ENCODE measurements at places on chromosomes 16 and 17. TPM values are rescaled to one million over a fixed set of nuclear protein-coding genes. Genes with fewer than 3 reads are reported as not detected.
A peak's percentile ranks its signal among the peaks of the same experiment; 100 is the strongest.

- no peak for DNase-seq
These were observed 321.3 kb downstream of the RBFOX1 start for GRCh38 chr16:7653746-7654461.

Gene SYNGR3
- 1.3 TPM for total RNA-seq

Gene TM4SF5
- total RNA-seq = 5.0 TPM

Gene TXNDC11
- 71.9 TPM for total RNA-seq

GRCh38 chr17:39754958-39755553 lies 17.3 kb downstream of the GRB7 start:
- DNase-seq = no peak

DNA sequence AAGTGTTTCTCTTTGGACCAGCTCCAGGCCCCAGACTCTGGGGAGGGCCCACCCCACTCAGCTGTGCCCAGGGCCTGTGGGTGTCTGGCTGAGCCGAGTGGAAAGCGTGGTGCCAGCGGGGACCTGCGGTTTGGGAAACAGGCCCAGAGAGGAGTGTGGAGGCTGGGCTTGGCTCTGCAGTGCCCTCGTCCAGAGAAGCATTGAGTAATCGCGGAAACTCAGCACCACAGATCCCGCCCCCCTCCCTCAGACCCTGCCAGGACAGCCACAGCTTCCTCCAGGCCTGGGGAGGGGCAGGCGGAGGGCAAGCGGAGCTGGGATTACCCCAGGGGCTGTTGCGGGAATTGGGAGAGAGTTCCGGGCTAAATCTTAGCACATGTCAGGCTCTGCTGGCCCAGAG lies 14.6 kb upstream of the PITPNA start:
- DNase-seq = peak; percentile 72

Gene HID1
- 29.9 TPM for total RNA-seq

GRCh38 chr16:9225527-9226316 lies 134.3 kb downstream of the HAPSTR1 start:
- DNase-seq = no peak

Gene ITGA2B
- total RNA-seq = 0.79 TPM

Gene KRT20
- 1,810 TPM for total RNA-seq

Gene MYOCD
- 9.4 TPM for total RNA-seq

DNA sequence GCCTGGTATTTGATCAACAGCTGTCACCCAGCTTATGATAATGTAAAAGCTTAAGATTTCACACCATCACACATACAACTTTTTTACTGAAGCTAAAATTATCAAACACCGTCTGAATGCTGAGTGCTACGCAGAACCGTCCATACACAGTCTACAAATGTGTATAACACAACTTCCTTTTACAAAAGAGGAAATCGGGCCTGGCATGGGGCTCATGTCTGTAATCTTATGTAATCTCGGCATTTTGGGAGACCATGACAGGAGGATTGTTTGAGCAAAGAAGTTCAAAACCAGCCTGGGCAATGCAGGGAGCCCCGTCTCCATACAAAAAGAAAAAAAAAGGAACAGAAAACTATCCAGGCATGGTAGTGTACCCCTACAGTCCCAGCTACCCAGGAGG lies 19.6 kb upstream of the QRICH2 start:
- peak; percentile 15 for DNase-seq

DNA sequence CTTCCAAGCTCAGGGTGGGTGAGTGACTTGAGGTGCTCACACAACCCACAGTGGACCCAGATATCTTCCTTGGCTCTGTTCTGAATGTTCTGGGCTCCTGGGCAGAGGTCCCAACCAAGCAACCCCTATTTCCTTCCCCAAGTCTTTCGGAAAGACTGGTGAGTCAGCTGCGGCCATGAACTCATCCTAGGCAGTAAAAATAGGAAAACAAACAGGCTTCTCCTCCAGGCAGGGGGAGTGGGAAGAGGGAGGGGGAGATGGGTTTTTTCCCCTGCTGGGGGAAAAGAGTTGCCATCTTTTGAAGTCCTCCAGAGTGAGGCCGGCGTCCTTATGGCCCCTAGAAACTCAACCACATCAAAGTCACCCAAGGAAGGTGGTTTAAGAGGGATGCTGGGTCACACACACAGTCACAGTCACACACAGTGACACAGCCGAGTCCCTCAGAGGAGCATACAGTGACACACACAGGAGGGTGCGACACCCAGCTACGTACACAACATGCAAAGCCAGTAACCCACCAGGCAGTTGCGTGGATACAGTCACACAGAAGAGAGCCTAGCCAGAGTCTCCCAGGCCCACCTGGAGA lies 16.0 kb upstream of the DLX4 start:
- no peak for DNase-seq

GRCh38 chr17:73910206-73910605 lies 266.0 kb upstream of the SDK2 start:
- DNase-seq = no peak

GRCh38 chr17:74677558-74678466 lies 34.9 kb downstream of the CD300LF start:
- peak; percentile 15 for DNase-seq

DNA sequence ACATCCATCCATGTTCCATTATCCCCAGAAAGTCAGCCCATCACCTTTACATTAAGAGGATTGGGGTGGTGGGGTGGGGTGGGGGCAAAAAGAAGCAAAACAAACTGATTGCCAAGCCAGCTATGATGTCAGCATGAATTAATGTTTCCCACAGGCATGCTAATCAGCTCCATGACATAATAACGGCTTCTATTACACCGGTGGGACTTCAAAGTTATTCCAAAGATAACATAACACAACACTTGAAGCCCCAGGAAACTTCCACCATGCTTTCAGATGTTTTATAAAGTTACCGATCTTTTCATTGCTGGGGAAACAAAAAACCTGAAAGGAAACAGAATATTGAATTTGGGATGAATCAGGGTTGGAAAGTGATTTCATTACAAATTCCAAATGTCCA lies 155.9 kb upstream of the IRX5 start:
- no peak for DNase-seq

- no peak for DNase-seq
These were observed 6.6 kb downstream of the UBE2I start for GRCh38 chr16:1316033-1316405.

Gene TMED6
- total RNA-seq = 18.1 TPM

- no peak for DNase-seq
These were observed 14.8 kb downstream of the CD7 start for GRCh38 chr17:82302568-82302963.

- DNase-seq = no peak
These were observed 80.6 kb downstream of the LMF1 start for GRCh38 chr16:890217-890616.

GRCh38 chr16:78069913-78070312 lies 29.5 kb upstream of the WWOX start:
- no peak for DNase-seq

DNA sequence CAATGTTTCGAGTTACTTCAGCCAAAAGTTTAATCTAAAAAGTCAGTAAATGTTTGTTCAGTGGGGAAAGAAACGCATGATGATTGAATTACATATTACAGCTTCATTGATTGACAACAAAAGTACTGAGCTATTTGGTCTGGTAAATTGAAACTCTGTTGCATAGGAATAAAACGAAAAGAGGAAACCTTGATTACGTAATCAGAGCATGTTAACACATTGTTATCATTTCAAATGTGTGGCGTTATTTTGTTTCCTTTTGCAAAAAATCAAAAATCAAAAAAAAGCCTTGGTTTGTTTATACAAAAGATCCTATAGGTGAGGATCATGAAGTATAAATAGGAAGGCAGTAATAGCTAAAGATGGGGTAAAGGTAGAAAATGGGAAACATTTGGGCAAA lies 19.5 kb upstream of the CA10 start:
- DNase-seq = no peak

DNA sequence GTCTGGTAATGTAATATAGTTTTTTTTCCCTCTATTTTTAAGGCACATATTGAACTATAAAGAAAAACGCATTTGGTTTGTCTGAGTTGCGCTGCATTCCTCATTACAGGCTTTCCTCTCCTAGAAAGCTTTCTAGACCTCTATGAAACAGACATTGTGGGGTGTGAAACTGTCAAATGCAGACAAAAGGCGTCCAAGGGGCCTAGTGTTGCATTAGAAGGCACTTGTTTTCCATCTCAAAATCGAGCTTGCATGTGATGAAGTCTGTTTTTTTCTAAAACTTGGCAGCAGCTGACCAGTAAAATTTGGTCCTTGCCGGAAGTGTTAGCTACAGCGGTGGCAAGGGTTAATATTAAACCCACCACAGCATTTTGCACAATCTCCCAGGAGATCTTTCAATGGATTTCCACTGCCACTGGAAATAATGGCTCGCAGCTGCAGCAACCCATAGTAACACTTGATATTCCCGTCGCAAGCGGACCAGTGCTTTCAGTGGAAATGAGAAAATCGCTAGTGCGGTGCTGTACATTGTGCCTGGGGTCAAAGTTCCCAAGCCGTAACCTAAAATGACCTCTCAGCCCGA lies 602.6 kb downstream of the KCNJ2 start:
- DNase-seq = no peak

GRCh38 chr17:73706858-73707257 lies 62.6 kb upstream of the SDK2 start:
- no peak for DNase-seq

Gene CD300E
- 0.53 TPM for total RNA-seq

DNA sequence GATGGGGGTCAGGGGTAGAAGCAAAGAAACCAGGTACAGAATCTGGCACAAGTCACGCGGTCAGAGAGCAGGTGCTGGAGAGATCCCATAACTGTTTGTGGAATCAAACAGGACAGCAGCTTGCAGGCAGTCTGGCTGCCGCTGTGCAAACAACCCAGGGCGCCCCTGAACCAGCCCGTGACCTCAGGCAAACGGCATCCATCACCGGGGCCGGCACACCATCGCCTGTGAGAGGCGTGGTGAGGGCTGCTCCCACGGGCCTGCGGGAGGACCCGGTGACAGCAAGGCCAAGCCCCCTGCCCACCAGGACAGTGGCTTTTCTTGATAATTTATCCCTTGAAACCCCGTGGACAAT lies 47.9 kb downstream of the CBFA2T3 start:
- DNase-seq = no peak

- DNase-seq = peak; percentile 24
These were observed 60.6 kb upstream of the TMEM97 start for GRCh38 chr17:28258347-28258887.

DNA sequence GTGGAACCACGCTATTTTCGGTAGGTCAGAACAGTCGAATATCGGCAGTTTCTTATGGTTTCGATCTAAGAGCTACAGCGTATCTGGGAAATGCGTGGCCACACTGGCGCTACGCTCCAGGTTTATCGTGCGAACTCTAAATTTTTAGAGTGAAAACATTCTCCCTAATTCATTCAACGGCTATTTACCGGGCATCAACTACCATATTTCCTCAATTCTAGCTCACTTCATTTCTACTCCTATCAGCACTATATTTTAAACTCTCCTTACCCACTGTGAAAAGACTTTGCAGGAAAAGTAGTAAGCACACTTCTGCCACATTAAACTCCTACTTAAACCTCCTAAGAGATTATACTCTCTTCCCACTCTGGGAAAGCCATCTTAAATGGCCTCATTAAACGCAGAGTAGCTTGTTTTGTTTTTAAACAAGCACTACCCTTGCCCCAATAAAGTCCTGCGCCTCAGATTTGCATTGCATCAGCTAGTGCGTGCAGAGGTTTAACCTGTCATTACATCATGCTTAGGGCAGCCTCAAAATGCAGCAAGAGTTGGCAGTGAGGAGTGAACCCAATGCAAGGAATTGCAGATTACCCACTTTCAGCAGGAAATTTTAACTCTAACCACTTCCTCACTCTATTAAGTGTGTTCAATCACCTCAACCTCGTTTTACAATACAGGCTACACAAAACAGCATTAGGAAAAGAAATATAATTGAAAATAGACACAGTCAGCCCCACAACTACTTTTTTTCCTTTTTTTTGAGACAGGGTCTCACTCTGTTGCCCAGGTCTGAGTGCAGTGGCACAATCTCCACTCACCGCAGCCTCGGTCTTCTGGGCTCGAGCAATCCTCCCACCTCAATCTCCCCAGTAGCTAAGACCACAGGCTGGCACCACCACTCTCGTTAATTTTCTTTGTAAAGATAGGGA lies 18.8 kb downstream of the SIAH1 start:
- DNase-seq = no peak

DNA sequence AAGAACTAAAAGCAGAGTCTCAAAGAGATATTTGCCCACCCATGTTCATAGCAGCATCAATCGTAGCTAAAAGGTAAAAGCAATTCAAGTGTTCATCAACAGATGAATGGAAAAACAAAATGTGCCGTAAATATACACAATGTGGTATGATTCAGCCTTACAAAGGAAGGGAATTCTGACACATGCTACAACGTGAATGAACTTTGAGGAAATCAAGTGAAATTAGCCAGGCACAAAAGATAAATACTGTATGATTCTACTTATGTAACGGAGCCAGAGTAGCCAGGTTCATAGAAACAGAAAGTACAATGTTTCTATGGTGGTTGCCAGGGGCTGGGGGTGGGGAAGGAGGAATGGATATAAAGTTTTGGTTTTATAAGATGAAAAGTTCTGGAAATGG lies 57.8 kb upstream of the IL34 start:
- DNase-seq = no peak

- no peak for DNase-seq
These were observed 66.1 kb upstream of the HS3ST4 start for GRCh38 chr16:25625620-25626019.

DNA sequence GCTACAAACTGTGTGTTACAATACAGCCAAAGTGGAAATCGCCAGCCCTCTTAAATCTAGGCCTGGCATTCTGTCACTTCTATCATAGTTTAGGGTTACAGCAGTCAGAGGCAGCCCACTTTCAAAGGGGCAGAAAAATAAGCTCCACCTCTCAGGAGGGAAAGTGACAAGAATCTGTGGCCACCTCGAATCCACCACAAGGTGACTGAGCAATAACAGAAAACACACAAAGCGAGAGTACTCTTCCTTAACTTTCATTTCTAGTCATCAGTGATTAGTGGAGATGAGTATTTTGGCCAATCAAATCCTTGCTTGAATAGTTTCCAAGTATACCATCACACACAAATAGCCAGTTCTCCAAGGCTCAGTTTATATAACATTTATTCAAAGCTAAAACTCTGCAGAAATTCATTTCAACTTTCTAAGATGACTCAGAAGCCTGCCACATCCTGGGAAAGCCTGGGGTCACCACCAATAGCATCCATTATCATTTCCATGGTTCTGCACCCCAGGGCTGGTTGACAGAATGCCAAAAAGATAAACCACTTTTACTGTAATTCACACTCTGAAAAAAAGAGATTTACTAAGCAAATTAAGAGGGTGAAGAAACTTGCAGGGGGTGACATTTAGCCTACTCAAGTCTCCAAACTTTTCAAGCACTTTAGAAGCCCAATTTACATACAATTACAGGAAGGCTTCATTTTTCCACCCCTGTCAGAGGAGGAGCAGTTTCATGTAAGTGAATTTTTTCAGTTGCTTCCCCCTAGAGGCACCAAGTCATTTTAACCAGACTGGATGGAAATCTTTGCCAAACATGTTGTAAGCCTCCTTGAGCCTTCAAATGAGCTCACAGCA lies 66.8 kb downstream of the SALL1 start:
- DNase-seq = no peak

Gene SLC13A2
- total RNA-seq = 14.9 TPM

GRCh38 chr17:55219934-55220333 lies 44.8 kb upstream of the HLF start:
- no peak for DNase-seq

Gene PLA2G15
- total RNA-seq = 13.5 TPM

Gene CD300C
- total RNA-seq = 1.7 TPM

GRCh38 chr17:69090365-69090764 lies 29.6 kb upstream of the ABCA9 start:
- DNase-seq = no peak

- no peak for DNase-seq
These were observed 437.6 kb downstream of the MAF start for GRCh38 chr16:79162977-79163376.

GRCh38 chr17:34349751-34350150 lies 6.5 kb upstream of the CCL13 start:
- DNase-seq = no peak
